ENCODE measurements at places on chromosomes 3 and 15.

DNA sequence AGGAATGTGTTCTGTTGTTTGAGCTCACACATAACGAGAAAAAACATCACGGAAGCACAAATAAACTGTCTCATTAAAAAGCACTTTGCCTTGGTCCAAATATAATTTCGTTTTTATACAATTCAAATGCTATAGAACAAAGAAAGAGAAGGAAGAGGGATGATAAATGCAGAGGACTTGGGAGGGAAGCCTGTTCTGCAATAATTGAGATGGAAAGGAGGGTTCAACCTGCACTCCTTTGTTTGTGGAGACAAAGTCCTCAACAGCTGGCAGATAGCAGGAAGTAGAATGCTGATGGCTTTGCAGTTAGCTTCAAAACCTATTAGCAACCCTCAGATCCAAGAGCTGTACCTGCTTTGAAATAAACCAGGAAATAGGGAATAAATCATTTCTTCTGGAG, 1010.8 kb downstream of the FHIT start:
- no peak overlapping the region for H3K27ac ChIP-seq
- no peaks in the 10 kb centered on the region for H3K4me1 ChIP-seq
- H3K36me3 ChIP-seq: no peaks in the 10 kb centered on the region

GRCh38 chr15:23647421-23648370, at the start of gene MAGEL2:
Gene MAGEL2 (minus strand): TSS chr15:23647867. CDS start chr15:23647742, 125 bp downstream.
- DNase-seq: no peak
- no peaks in the 10 kb centered on the region for H3K27me3 ChIP-seq
- no peak within 1 kb of the TSS for H3K4me3 ChIP-seq
- no peaks in the 10 kb centered on the region for H3K36me3 ChIP-seq
- H3K27ac ChIP-seq: no peak within 1 kb of the TSS
- no peaks in the 10 kb centered on the region for H3K4me1 ChIP-seq

DNA sequence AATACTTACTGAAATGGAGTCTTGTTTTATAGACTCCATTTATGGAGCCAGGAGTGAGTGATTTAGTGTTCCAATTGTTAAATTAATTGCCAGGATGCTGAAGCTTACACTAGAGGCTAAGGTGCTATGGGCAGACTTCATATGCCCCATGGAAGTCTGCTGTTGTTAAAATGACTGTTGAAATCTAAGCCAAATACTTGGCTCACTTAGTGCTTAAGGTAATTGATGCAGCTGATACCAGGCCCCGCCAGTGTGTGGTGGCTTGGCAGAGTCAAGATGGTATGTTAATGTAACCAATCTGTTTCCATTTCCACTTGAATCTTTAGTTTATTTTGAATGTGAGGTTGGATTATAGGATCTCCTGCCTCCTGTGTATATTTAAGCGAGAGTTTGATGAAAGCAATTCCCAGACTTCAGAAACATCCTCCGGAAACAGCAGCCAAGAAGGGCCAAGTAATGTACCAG, 187.1 kb downstream of the ITPR1 start:
- DNase-seq: no peak
- H3K4me1 ChIP-seq: no peaks in the 10 kb centered on the region
- no peaks in the 10 kb centered on the region for H3K27me3 ChIP-seq
- no peak overlapping the region for H3K27ac ChIP-seq
- peaks cover 6% of the 10 kb centered on the region for H3K36me3 ChIP-seq

GRCh38 chr15:94412979-94413746, 181.8 kb downstream of the MCTP2 start:
- DNase-seq: no peak
- no peaks in the 10 kb centered on the region for H3K36me3 ChIP-seq
- no peak overlapping the region for H3K27ac ChIP-seq
- no peaks in the 10 kb centered on the region for H3K27me3 ChIP-seq
- no peaks in the 10 kb centered on the region for H3K4me1 ChIP-seq

- H3K27ac ChIP-seq: peak overlapping the region; percentile 91
- H3K27me3 ChIP-seq: no peaks in the 10 kb centered on the region
- no peak for DNase-seq
These were observed 562 bp downstream of the NBEAL2 start for GRCh38 chr3:46979958-46980497.

DNA sequence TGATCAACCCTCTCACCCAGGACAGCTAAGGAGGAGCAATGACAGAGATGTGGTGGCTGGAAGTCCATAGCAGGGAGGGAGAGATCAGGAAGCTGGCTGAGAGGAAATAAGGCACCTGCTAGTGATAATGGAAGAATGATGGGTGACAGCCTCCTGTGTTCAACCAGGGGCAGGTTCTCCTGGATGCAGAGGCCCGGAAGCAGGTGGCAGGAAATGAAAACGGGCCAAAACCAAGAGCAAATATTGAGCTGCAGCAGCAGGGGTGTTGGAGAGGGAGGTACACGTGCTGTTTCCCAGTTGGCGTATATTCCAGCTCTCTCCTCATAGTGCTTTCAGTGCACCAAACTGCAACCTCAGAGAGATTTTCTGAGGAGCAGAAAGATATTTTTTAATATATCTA, 213.4 kb upstream of the TBL1XR1 start:
- no peak overlapping the region for H3K4me3 ChIP-seq
- no peak overlapping the region for H3K27ac ChIP-seq
- H3K36me3 ChIP-seq: no peaks in the 10 kb centered on the region
- no peak for DNase-seq

GRCh38 chr3:149009732-149010131, 18.4 kb downstream of the GYG1 start:
- no peak overlapping the region for H3K4me3 ChIP-seq
- H3K4me1 ChIP-seq: peaks cover 37% of the 10 kb centered on the region
- no peaks in the 10 kb centered on the region for H3K27me3 ChIP-seq
- DNase-seq: no peak

GRCh38 chr3:26084629-26085028, 294.7 kb downstream of the OXSM start:
- H3K4me1 ChIP-seq: no peaks in the 10 kb centered on the region
- no peaks in the 10 kb centered on the region for H3K36me3 ChIP-seq
- no peak for DNase-seq
- H3K27ac ChIP-seq: no peak overlapping the region
- H3K27me3 ChIP-seq: no peaks in the 10 kb centered on the region

GRCh38 chr3:103047640-103048039, 612.8 kb downstream of the ZPLD1 start:
- DNase-seq: no peak
- no peaks in the 10 kb centered on the region for H3K27me3 ChIP-seq
- H3K27ac ChIP-seq: no peak overlapping the region
- no peaks in the 10 kb centered on the region for H3K4me1 ChIP-seq
- no peak overlapping the region for H3K4me3 ChIP-seq

GRCh38 chr15:57816599-57816998, 110.1 kb downstream of the POLR2M start:
- H3K4me3 ChIP-seq: no peak overlapping the region
- no peak for DNase-seq
- H3K36me3 ChIP-seq: no peaks in the 10 kb centered on the region
- H3K27me3 ChIP-seq: no peaks in the 10 kb centered on the region
- H3K27ac ChIP-seq: no peak overlapping the region

DNA sequence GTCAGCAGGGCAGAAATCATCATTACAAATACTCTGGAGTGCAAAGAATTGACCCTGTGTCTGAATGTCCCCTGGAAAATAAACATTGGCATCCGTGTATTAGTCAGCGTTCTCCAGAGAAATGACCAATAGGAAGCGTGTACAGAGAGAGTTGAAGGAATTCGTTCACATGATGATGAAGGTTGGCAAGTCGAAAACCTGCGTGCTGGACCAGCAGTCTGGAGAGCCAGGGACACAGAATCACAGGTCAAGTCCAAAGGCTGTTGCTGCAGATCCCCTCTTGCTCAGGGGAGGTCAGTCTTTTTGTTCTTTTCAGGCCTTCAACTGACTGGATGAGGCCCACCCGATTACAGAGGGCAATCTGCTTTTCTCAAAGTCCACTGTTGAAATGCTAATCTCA, 16.6 kb downstream of the GP9 start:
- H3K27me3 ChIP-seq: no peaks in the 10 kb centered on the region
- no peak for DNase-seq
- no peaks in the 10 kb centered on the region for H3K36me3 ChIP-seq
- H3K27ac ChIP-seq: no peak overlapping the region

DNA sequence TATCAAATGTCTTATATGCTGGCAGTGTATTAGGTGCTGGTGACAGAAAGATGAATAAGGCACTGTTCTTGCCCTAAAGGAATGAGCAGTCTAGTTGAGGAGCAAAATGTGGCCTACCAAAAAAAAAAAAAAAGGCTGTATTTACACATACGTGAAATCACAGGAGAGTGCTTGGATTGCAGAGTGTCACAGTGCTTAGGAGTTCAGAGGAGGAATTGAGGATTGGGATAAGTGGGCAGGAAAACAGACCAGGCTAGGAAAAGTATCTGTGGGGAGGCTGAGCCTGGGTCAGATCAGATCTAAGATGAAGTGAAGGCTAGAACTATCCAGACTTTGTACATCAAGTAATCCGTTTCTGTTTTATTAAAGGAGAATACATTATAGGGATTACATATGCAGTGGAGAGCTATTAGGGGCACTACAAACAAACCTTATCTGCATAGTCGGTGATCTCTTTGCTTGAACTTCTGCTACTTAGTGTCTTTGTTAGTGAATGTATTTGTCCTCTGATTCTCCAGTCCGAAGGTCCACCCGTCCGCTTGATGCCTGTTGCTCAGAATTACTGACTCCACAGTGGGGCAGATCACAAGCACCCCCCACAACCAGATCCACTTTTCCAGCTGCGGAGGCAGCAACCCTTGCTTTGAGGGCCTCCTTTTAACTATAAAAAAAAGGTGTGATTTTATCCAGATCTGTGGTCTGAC, 80.0 kb downstream of the FNDC3B start:
- H3K4me3 ChIP-seq: no peak overlapping the region
- no peaks in the 10 kb centered on the region for H3K36me3 ChIP-seq
- no peak for DNase-seq
- no peaks in the 10 kb centered on the region for H3K27me3 ChIP-seq

GRCh38 chr3:139751789-139752188, 74.0 kb upstream of the NMNAT3 start:
- no peaks in the 10 kb centered on the region for H3K36me3 ChIP-seq
- H3K4me1 ChIP-seq: no peaks in the 10 kb centered on the region
- no peaks in the 10 kb centered on the region for H3K27me3 ChIP-seq
- no peak overlapping the region for H3K27ac ChIP-seq
- no peak overlapping the region for H3K4me3 ChIP-seq

GRCh38 chr3:105845488-105845887, 23.3 kb downstream of the CBLB start:
- H3K4me1 ChIP-seq: peaks cover 17% of the 10 kb centered on the region
- H3K27me3 ChIP-seq: no peaks in the 10 kb centered on the region

DNA sequence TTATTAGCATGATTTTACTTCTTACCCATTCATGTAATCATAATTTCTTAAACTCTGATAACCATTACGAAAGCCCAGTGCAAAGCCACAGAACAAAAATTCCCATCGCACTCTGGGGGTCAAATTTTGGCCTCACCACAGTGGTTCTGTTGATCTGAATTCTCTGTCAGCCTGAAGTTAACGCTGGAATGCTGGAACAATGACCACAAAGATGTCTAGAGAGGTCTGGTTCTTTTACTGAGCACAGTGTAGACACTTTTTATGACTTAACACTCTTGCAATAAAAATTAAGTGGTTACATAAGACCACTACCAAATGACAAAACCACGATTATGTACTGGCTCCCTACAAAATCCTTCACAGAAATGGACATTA, 94.7 kb downstream of the PDZRN3 start:
- DNase-seq: no peak
- H3K27ac ChIP-seq: no peak overlapping the region
- no peak overlapping the region for H3K4me3 ChIP-seq
- no peaks in the 10 kb centered on the region for H3K27me3 ChIP-seq
- H3K36me3 ChIP-seq: no peaks in the 10 kb centered on the region

- no peak for DNase-seq
- no peak overlapping the region for H3K4me3 ChIP-seq
- no peaks in the 10 kb centered on the region for H3K27me3 ChIP-seq
- peaks cover 8% of the 10 kb centered on the region for H3K4me1 ChIP-seq
- H3K27ac ChIP-seq: no peak overlapping the region
- no peaks in the 10 kb centered on the region for H3K36me3 ChIP-seq
These were observed 3.6 kb downstream of the TRH start for GRCh38 chr3:129978123-129978522.

DNA sequence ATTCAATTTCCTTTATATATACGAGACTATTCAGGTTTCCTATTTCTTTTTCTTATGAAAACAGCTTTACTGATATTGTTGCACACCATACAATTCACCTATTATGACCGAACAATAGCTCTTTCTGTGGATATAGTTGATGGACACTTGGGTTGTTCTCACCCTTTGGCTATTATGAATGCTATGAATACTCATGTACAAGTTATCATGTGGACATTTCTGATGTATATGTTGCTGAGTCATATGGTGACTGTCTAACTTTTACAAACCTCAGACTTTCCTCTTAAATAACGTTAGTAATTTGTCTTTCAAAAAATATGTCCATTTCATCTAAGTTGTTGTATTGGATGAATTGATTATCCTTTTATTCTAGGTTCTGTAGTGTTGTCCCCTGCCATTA, 15.7 kb upstream of the USF3 start:
- DNase-seq: no peak
- H3K36me3 ChIP-seq: no peaks in the 10 kb centered on the region
- H3K27ac ChIP-seq: no peak overlapping the region
- H3K27me3 ChIP-seq: no peaks in the 10 kb centered on the region
- H3K4me1 ChIP-seq: no peaks in the 10 kb centered on the region

GRCh38 chr3:63791974-63792373, 27.1 kb upstream of the C3orf49 start:
- no peak overlapping the region for H3K4me3 ChIP-seq
- H3K36me3 ChIP-seq: no peaks in the 10 kb centered on the region
- H3K4me1 ChIP-seq: no peaks in the 10 kb centered on the region
- DNase-seq: no peak
- H3K27me3 ChIP-seq: no peaks in the 10 kb centered on the region

GRCh38 chr15:100710222-100710621, 107.8 kb downstream of the ASB7 start:
- H3K4me3 ChIP-seq: no peak overlapping the region
- no peak for DNase-seq
- H3K27ac ChIP-seq: no peak overlapping the region
- no peaks in the 10 kb centered on the region for H3K27me3 ChIP-seq
- H3K4me1 ChIP-seq: no peaks in the 10 kb centered on the region

GRCh38 chr3:101513419-101513986, 491 bp upstream of the SENP7 start:
- peak overlapping the region; percentile 92 for H3K27ac ChIP-seq
- H3K27me3 ChIP-seq: no peaks in the 10 kb centered on the region
- H3K36me3 ChIP-seq: peaks cover 7% of the 10 kb centered on the region
- peaks cover 47% of the 10 kb centered on the region for H3K4me1 ChIP-seq
- no peak for DNase-seq
- H3K4me3 ChIP-seq: peak overlapping the region; percentile 84

DNA sequence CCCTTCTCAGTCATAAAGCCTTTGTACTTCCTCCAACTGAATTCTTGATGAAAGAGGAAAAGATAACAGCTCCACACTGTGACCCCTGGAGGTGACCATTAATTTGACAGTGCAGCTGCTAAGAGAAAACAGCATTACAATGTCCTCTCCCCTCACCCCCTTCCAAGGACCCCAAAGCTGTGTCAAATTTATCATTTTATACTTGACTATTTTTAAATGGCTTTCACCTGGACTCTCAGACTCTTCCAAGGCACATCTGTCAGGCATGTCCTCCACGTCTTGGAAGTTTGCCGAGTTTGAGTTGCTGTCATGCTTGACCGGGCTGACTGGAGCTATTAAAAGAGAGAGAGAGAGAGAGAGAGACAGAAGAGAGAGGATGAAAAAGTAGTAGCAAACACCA, 236.5 kb downstream of the WDR72 start:
- H3K4me3 ChIP-seq: no peak overlapping the region
- no peaks in the 10 kb centered on the region for H3K27me3 ChIP-seq
- no peak for DNase-seq
- H3K36me3 ChIP-seq: no peaks in the 10 kb centered on the region
